ENCODE measurements at places on chromosomes 6 and 20.
A peak's percentile ranks its signal among the peaks of the same experiment; 100 is the strongest.

DNA sequence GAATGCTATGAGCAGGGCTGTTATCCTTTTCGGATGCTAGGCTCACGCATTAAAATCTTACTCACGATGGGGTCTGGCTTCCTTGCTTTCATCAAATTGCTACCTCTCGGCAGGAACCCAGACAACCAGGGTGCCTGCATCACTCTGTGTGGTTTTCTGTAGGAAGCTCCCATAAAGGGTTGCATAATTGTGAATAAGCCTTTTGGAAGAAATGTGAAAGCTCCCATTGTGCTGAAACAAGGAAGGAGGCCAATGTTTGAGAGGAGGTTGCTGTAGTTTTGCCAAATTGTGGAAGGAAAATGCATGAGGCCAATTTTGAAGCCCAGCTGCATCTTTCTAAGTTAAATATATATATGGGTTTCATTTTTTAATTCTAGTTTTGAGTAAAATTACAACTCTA, 615.5 kb downstream of the C6orf118 start:
- no peak for DNase-seq

GRCh38 chr20:49775229-49775693, 37.4 kb upstream of the SLC9A8 start:
- peak; percentile 44 for DNase-seq

GRCh38 chr6:2755456-2755855, 4.7 kb upstream of the MYLK4 start:
- no peak for DNase-seq

DNA sequence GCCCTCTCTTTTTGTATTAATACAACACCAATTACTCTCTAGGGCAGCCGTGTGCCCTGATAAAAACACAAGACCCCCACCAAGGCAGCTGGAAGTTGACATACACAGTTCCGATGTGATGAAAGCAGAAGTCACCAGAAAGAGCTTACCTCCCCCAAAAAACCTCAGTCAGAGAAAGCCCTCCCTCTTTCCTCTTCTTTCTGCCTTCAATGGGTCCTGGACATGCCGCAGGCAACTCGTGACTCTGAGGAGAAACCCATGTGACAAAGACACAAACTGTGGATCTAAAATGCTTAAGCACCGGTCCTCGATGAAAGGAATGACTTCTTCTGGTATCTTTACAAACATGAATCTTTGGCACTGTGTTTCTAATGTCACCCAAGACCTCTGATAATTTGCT, 117.7 kb upstream of the CCDC28A start:
- DNase-seq, result no peak

- no peak for DNase-seq
Observed at GRCh38 chr6:156391061-156391672, 386.0 kb upstream of the ARID1B start.

DNA sequence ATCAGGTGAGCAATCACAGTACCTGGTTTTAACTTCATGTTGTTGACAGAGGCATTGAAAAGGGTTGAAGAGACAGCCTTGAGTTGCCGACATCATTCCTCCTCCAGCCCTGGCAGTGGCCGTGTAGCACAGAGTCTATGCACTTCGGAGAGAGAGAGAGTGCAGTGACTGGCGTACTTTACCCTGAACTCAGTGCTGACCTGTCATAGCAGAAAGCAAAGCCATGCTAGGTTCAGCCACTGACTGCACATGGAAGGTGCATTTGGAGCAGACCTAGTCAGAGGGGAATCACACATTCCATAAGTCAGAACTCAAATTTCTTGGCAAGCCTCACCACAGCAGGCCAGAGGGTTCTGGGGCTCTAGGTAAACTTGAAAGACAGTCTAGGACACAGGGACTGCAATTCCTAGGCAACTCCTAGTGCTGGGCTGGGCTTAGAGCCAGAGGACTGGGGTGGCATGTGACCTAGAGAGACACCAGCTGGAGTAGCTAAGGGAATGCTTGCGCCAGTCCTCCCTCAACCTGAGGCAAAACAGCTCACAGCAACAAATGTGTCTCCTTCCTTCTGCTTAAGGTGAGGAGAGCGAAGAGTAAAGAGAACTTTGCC, 69.1 kb downstream of the ELOVL4 start:
- DNase-seq, result no peak

GRCh38 chr6:78513856-78514255, 353.5 kb upstream of the IRAK1BP1 start:
- no peak for DNase-seq

DNA sequence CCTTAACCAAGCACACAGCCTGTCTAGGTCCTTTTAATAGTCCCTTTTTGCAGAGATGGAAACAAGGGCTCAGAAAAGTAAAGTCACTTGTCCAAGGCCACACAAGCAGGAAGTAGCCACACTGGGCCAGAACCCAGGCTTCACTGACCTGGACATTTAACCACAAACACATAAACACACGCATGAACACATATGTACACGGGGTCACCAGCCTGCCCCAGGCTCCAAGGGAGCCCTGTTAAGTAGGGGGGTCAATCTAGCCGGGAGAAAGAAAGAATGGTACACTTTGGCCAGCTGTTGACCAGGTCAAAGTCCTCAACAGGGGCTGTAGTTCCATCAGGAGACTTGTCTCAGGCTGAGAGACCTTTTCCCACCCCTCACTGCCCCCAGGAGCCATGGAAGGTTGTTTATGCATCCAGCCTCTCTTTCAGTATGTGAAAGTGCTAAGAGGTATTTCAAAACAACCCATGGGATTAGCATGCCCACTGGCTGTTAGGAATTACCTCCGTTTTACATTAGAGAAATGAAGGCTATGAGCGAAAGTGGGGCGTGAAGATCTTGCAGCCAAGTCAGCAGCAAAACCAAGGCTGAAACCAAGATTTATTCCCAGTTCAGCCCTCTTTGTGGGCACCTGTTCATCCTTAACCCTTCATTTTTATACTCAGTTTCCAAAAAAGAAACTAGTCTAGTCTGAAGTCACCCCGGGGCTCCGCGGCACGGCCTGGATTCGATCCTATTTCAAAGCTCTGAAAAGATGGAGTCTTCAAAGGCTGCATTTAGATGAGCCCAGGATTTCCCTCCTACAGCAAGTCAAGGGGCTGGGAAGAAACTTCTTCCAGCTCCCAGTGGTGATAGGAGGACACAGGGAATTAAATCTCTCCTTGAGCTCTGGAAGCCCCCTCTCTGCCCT, 9.8 kb downstream of the SDC4 start:
- DNase-seq, result no peak

DNA sequence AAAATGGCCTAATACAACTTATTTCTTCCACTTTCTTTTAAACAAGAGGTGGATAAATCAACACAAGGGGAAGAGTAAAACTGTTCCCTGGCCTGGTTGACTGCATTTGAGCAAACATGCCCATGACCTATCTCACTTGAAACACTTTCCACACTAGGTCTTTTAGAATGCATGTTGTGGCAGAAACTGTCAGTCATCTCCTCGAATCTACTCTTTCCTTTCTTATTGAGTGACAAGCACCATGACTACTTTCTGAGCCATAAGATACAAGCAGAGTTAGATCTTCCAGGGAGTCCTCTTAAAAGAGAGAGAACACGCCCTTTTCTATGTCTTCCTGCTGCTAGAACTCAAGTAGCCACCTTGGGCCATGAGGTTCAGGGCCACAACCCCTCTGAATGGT, 66.5 kb downstream of the PTPRT start:
- no peak for DNase-seq

DNA sequence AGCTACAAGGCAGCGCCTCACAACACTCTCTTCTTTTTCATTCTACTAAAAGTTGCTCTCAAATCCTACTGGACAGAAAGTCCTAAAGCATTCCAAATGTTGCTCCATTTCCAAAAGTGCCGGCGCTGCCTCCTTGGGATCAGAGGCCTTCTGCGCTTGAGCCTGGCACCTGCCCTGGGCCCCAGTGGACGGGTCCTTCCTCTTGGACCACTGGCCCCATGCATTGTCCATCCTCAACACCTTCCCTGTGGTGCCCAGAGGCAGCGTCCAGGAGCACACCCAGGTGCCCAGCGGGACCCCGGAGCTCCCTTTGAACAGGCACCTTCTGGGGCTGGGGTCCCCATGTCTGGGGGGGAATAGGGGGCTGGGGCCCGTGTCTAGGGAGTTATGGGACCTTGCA, 205.2 kb downstream of the ERMARD start:
- DNase-seq, result no peak

DNA sequence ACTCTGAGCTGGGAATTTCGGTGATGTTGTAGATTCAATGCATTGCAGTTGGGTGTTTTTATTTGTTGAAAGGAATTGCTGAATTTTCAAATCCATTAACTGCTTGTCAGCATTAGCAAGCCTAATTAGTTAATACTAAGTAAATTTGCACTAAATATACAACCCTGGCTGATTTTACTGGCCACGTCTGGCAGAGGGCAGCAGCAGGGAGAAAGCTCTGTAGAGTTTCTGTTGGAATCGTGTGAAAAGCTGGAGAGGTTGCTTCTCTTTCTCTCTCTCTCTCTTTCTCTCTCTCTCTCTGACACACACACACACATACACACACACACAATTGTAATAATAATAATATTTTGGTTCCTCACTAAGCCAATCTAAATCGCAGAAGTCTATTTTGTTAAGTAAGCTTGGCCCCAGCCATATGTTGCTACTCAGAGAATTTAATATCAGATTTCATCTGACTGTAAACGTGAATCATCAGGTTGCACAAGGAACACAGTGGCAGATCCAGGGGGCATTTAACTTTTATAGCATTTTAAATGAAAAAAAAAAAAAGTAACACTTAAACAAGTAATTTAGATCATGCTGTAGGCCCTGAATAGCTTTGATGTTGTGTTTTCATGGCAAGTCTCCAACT, 289.5 kb downstream of the ESR1 start:
- no peak for DNase-seq

GRCh38 chr20:11032611-11033010, 358.8 kb upstream of the JAG1 start:
- no peak for DNase-seq

DNA sequence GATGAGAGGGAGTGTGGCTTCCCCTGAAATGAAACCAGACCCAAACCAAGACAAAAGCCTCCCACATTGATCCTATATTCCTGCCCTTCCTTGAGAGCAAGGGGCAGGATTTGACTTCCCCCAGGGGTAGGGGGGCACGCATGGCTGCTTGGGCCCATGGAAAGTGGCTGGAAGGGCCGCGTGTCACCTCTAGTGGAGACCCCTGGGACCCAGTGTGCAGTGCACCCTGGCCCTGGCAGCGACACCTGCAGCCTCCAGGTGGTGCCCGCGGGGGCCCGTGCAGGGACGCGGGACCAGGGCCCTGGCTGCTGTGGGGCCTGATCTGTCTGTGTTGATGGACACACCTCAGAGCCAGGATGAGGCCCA, 18.0 kb upstream of the SLCO4A1 start:
- DNase-seq, result no peak
